HEK293T (cell line): ENCODE measurements at places on chromosomes 6 and 20.

DNA sequence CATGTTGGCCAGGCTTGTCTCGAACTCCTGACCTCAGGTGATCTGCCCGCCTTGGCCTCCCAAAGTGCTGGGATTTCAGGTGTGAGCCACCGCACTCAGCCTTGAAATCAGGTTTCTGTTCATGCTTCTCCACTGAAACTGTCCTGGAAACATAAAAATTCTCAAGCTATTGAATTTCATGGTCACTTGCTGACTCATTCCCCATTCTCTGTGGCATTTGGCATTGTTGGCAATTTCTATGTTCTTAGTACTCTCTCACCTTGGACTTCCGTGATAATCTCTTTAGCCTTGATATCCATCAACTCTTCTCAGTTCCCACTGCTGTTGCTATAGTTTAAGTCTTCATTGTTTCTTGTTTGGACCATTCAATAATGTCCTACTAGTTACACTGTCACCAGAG lies 6.2 kb downstream of the SEL1L2 start:
- DNase-seq, result no peak

- no peak for DNase-seq
Measured at GRCh38 chr6:146847426-146847825, 248.7 kb downstream of the ADGB start.

DNA sequence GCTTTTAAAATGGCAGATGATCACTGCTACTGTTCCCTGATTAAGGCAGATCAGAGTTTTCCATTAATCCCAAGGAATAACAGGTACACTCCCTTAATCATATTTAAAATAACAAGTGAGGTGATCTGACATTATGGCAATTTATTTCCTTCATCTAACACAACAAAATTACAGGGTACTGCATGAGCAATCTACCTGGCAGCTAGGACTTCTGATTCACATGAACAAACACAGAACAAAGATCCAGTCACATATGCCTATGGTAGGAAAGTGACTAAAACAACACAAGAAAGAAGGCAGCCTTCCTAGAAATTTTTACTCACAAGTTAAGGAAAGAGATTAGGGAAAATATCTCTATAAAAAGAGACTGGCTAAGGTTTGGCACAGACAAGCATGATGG lies 33.2 kb downstream of the MAP7 start:
- no peak for DNase-seq

GRCh38 chr6:79404677-79405076 lies 132.6 kb downstream of the LCA5 start:
- no peak for DNase-seq

- no peak for DNase-seq
Measured at GRCh38 chr6:88722686-88723085, 240.7 kb downstream of the RNGTT start.

DNA sequence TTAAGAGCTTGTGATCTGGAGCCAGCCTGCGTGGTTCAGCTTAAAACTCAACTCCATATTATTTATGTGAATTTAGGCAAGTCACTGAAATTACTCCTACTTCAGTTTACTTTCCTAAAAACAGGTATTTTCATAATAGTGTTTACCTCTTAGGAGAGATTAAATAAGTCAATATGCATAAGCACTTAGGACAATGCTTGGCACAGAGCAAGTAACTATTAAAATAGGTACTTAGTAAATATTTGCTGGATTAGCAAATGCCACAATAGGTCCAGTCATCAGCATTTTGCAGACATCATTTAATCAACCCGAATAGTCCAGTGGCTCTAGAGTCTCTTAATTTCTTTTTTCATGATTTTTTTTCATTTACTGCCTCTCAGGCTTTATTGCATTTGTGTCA lies 78.6 kb upstream of the PTPRK start:
- no peak for DNase-seq

GRCh38 chr6:3966426-3966825 lies 112.5 kb downstream of the FAM217A start:
- no peak for DNase-seq

GRCh38 chr20:17579369-17580039 lies 9.6 kb downstream of the DSTN start:
- no peak for DNase-seq

DNA sequence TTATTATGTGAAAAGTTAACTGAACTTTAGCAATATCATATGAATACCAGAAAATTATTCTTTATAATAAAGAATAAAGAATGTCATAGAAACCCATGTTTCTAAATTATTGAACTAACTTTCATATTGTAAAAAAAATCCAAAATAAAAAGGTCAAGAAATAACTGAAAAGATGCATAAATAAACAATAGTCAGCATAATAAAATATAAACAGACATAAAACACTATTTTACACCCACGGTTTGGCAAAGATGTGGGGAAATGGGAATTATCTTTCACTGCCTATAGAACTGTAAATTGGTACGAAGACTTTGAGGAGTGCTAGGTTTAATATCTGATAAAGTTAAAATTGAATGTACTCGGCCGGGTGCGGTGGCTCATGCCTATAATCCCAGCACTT lies 34.7 kb upstream of the CTAGE9 start:
- no peak for DNase-seq

- peak; percentile 25 for DNase-seq
Measured at GRCh38 chr20:3203315-3204123, 963 bp downstream of the DDRGK1 start.

DNA sequence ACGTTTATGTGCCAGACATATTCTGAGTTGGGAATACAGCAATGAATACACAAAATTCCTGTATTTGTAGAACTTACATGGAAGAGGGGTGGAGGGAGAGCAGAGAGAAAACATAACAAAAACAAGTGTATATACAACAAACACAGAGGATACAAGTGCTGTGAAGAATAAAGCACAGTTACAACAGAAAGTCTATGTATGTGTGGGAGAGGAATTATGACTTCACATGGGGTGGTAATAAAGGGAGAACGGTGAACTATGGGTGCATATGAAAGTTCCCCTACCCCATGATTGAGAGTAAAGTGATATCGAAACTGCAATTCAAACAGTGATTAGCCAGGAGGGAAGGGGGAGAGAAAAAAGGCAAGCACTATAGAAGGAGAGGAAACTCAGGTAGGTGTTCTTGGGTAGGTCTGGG lies 24.6 kb downstream of the HBS1L start:
- no peak for DNase-seq

GRCh38 chr6:10163203-10163962 lies 251.5 kb downstream of the TFAP2A start:
- DNase-seq, result no peak

- DNase-seq, result no peak
Measured at GRCh38 chr6:80325742-80326141, 219.3 kb downstream of the BCKDHB start.

- DNase-seq, result peak; percentile 35
Measured at GRCh38 chr6:17032988-17033634, 68.7 kb upstream of the STMND1 start.

GRCh38 chr6:127119102-127120022 lies 891 bp downstream of the RSPO3 start:
- peak; percentile 30 for DNase-seq

DNA sequence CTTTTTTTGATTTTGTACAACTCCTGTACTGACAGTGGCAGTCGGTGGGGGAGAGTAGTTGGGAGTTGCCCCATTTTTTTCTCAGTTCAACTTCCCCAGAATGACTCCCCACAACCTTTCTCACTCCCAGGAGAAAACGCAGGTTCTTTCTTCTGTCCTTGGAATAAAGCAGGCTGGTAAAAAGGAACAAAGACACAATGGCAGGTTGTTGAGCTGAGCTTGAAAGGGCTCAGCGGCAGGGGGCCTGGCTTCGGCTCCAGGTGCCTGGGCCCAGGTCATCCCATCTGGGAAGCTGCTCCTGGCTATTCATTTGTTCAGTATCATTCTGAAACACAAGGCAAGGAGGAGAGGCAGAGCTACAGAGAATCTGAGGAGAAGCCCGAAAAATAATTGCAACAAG lies 46.2 kb downstream of the PROKR2 start:
- no peak for DNase-seq

- no peak for DNase-seq
Measured at GRCh38 chr20:10716855-10717254, 43.1 kb upstream of the JAG1 start.

DNA sequence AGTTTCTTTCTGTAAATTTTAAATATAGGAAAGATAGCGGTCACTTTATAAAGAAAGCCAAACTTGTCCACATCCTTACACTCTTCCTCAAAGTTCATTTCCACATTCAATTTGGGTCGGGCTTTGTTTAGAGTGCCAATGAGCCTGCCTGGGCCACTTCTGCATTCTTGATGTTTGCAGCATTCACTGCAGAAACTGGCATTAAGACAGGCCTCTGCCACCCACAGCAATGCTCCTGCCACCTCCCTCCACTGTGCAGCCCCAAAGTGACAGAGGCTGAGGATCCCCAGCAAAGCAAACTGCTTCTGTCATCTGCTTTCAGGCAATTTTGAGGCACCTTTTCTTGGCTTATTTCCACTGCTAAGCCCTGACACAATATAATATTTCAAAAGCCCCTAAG lies 61.2 kb downstream of the TNFAIP3 start:
- DNase-seq, result no peak

DNA sequence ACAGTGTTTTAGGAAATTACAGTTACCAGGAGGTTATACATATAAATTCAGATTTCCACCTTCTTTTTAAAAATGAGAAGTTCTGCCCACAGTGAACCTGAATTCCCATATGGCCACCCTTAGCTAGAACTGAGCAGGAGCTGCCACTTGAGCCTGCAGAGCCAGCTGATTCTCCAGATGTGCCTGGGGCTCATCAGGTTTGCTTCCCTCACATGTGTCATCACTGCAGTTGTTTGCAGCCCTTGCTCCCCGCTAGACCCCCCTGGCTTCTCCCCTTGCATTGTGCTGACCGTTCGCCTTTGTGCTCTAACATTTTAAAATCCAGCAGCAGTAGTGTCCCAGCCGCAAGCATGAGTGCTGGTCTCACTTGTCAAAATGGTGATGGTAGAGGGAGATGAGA lies 131.1 kb downstream of the UTRN start:
- no peak for DNase-seq

- no peak for DNase-seq
Measured at GRCh38 chr6:126743076-126743475, 375.4 kb upstream of the RSPO3 start.

DNA sequence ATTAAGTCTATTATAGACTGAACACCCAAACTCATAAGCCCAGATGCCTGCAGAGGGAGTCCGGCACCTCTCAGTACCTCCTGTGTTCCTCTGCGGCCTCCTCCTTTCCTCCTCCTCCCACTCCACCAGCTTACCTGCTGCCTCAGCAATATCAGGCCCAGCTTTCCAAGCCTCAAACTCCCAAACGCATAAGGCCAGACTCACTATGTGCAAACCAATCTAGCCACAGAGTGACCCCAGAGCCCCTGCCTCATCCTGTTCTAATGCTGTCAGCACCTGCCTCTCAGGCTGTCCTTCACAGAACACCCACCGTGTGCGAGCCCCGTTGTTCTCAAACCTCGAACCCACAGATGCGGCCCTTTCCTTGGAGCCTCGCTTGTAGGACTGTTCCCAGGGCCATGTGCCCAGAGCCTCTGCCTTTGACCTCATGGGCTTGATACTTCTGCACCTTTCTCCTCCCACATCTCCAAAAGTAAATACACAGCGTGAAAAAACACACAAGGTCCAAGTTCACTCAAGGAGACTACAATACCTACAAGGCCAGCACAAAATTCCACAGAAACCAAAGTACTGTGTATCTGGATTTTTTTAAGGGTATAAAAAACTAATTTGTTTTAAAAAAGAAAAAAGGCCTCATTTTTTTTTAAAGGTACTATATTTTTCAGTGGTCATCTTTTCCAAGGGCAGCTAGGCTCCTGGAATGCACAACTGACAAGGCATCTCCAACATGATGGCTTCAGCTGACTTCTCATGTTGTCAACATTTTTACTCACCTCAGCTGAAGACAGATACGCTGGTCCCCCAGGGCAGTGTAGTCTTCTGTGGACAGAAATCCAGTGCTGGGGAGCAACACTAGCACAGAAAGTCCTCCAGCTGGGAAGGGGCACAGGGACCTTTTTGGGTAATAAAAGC lies 52.3 kb downstream of the ABHD12 start:
- DNase-seq, result no peak

GRCh38 chr6:118982575-118982911 lies 47.6 kb upstream of the MCM9 start:
- DNase-seq, result no peak
